ENCODE measurements at places on chromosomes 3 and 15.

- no peak for DNase-seq
Observed at GRCh38 chr3:105495021-105495420, 128.3 kb downstream of the ALCAM start.

GRCh38 chr15:56929933-56930332 is 11.5 kb downstream of the TCF12 start:
- no peak for DNase-seq

DNA sequence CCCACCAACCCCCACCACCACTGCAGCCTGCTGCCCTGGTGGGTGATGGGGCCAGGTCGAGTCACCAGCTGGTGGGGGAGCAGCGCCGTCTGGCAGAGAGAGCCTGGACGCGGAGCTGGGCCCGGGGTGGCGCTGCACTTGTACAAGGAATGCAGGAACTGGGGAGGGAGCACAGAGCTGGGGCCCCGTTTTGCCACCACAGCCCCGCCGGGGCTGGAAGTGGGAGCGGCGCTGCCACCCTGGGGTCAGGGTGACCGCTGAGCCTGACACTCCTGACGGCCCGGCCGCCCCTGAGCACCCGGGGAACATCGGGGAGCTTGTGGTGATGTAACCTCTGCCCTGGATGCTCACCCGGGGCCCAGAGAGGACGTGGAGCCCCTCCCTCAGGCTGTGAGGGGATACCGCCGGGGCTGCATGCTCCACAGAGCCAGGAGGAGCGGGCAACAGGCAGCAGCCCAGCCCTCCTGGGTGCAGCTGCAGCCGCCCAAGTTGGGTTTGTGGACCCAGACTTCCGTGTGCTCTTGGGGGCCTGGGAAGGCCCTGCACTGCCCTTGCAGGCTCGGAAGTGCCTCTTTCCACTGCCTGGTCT is 32.6 kb upstream of the IREB2 start:
- DNase-seq: no peak

- no peak for DNase-seq
Observed at GRCh38 chr3:198030125-198030524, 70.1 kb downstream of the LMLN start.

DNA sequence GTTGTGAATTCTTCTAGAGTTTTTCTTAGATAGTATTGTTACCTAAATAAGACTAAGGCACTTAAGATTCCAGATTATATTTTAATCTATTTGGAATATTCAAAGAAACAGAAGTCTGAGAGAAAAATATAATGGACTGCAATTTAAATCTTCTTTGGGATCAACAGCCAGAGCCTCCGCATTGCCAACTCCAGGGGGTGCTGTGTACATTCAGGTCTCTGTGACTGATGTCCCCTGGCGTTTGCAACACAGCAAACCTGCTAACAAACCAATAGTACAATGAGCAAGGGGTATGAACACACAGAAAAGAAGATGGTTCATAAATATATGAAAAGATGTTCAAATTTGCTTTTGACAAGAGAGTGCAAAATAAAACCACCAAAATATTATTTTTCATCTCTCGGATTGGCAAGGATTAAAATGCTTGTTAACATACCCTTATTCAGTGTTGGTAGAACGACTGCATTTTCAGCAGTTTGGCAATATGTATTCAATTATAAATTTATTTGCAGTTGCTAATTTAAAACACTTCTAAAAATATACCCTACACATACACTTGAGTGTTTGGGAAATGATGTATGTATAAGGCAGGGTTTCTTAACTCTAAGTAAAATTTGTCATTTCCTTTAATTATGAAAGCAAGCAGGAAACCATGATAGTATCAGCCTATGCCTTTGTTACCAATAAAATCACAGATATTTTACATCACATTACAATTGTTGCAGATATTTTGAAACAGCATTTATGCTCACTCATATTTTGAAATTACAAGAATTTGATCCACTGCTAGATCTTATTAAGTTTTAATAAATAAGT is 16.1 kb upstream of the TM4SF1 start:
- no peak for DNase-seq

GRCh38 chr15:39009740-39010139 is 445.1 kb upstream of the RASGRP1 start:
- no peak for DNase-seq

GRCh38 chr3:100333970-100334487 is 528 bp upstream of the NIT2 start:
- no peak for DNase-seq
